CD8-positive, alpha-beta memory T cell (primary cell): ENCODE measurements at places on chromosomes 5 and 9. TPM values are rescaled to one million over a fixed set of nuclear protein-coding genes. Genes with fewer than 3 reads are reported as not detected.

- H3K4me1 ChIP-seq = no peaks in the 10 kb centered on the region
- no peaks in the 10 kb centered on the region for H3K36me3 ChIP-seq
- no peak overlapping the region for H3K4me3 ChIP-seq
- no peaks in the 10 kb centered on the region for H3K27me3 ChIP-seq
Observed at GRCh38 chr9:116646661-116647514, 40.2 kb upstream of the TRIM32 start.

- H3K4me1 ChIP-seq = no peaks in the 10 kb centered on the region
- no peak for DNase-seq
- no peak overlapping the region for H3K27ac ChIP-seq
- H3K27me3 ChIP-seq = no peaks in the 10 kb centered on the region
- no peaks in the 10 kb centered on the region for H3K36me3 ChIP-seq
Observed at GRCh38 chr5:53288511-53288910, 179.0 kb upstream of the MOCS2 start.

DNA sequence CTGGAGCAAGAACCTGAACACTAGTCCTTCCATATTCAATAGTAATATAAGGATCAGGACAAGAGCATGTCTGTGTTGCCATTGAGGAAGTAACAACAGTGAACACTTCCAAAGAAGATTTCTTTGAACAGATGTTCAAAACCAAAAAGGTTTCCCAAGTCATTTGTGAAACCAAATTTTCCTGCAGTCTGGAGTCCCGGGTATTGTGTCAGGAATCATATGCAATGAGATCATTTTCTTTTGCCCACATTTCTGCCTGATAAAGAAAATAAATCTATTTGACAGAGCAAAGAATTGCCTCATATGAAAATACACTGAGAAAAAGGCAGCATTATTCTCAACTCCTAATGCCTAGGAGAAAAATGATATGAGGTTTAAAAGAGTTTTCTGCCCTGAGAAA, 151.7 kb downstream of the SNX18 start:
- no peak overlapping the region for H3K4me3 ChIP-seq
- no peak overlapping the region for H3K27ac ChIP-seq
- H3K27me3 ChIP-seq = no peaks in the 10 kb centered on the region
- peaks cover 34% of the 10 kb centered on the region for H3K4me1 ChIP-seq
- DNase-seq = no peak

IGFBPL1 gene
- polyA plus RNA-seq = not detected

GRCh38 chr9:126027566-126027965, 280.4 kb downstream of the PBX3 start:
- no peaks in the 10 kb centered on the region for H3K4me1 ChIP-seq
- no peak overlapping the region for H3K4me3 ChIP-seq
- H3K27ac ChIP-seq = no peak overlapping the region
- no peaks in the 10 kb centered on the region for H3K27me3 ChIP-seq

DNA sequence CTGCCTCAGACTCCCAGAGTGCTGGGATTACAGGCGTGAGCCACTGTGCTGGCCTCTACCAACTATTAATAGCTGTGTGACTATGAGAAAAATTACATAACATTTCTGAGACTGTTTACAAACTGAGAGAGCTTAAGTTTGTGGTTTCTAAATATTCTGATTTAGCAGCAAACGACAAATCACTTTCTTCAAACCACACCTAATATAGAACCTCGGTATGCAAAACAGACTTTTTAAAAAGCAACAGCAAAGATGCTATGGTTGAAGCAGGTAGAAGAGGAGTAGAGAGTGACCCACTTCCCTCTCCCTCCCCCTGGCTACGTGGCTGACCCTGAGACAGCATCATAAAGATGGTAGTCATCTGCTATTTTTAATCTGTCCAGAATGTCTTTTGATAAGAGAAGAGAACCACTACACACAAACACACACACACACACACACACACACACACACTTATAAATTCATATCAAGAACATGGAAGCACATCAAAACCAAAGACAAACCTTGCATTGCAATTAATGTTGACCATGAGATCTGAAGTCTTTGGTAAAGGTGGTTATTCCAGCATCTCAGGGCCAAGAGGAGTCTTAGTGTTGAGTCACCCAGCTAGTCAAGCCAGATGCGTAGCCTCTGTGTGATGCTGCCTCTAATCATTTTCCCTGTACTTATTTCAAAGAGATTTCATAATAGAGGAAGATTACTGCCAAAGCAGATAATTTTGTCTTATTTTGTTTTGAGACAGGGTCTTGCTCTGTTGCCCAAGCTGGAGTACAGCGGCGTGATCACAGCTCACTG, 58.1 kb upstream of the TMEM215 start:
- no peak overlapping the region for H3K4me3 ChIP-seq
- no peaks in the 10 kb centered on the region for H3K36me3 ChIP-seq
- DNase-seq = no peak
- no peaks in the 10 kb centered on the region for H3K27me3 ChIP-seq

C9orf152 gene
- polyA plus RNA-seq = not detected

GPSM1 gene
- polyA plus RNA-seq = 1.7 TPM

GRCh38 chr5:146671561-146672295, 155.7 kb upstream of the GPR151 start:
- H3K27ac ChIP-seq = no peak overlapping the region
- no peak for DNase-seq
- H3K4me1 ChIP-seq = no peaks in the 10 kb centered on the region
- no peaks in the 10 kb centered on the region for H3K27me3 ChIP-seq
